Pulmonary artery endothelial cell (primary cell): ENCODE measurements at places on chromosomes 2 and 18.

DNA sequence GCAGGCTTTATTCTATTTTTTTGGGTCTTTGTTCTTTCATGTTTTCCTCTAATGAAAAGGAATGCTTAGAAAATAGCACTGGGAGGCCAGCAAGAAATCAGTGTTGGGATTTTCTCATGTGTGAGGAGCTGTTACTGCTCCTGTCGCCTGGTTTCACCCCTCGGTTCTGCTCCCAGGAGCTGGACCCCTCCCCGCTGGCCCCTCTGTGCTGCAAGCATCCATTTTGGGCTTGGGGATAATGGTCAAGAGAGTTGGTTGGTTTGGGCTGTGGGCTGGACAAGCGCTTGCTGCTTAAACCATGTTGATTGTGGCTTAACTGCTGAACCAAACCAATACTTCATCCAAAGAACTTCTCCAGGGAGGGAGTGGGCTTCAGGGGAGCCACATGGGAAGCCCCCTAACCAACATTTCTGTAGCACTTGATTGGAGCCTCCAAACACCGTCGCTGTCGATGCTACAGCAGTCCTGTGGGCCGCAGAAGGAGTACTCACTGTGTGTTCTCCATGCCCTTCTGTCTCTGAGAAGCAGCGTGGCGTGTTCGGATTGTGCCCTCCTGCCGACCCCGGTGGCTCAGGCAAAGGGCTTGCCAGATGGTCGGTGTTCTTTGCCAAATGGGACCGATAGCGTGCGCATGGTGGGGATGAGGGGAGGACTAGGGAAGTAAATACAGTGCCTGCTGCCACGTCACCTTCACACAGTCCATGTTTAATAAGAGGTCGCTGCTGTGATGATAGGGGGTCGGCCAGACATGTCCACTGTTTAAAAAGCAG, 40.0 kb downstream of the AGAP1 start:
- DNase-seq = no peak

DNA sequence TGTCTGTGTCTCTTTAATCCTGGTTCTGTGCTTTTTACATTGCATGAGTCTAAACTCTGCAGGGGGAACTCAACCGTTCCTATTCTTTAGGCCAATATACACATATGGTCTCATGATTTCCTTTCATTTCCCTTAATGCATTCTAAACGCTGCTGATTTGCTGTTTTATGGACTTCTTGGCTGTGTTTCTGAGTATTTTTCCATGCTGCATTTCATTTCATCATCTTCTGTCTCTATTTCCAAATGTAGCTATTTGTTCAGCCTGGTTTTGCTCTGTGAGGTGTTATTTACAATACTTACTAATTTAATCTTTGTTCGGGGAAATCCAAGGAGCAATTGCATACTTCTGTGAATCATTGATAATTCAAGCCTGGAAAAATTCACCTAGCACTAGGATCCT, 897.2 kb downstream of the TSN start:
- no peak for DNase-seq

DNA sequence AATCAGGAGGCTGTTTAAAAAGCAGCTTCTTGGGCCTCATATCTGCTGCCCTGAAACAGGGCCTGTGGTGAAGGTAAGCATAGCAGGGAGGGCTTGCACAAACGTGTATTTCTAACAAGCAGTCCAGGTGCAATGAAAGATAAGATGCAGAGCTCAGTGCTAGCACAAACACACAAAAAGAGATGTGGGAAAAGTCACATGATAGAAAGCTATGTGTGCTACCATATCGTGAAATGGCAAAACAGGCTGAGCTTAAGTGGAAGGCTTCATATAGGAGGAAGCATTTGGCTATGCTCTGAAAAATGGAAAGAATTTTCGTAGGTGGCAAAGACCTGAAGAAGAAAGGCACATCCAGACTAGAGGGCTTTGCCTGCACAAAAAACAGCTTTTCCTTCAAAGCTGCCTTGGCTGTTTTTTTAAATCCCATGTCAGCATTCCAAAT, 10.2 kb downstream of the RSAD2 start:
- no peak for DNase-seq

DNA sequence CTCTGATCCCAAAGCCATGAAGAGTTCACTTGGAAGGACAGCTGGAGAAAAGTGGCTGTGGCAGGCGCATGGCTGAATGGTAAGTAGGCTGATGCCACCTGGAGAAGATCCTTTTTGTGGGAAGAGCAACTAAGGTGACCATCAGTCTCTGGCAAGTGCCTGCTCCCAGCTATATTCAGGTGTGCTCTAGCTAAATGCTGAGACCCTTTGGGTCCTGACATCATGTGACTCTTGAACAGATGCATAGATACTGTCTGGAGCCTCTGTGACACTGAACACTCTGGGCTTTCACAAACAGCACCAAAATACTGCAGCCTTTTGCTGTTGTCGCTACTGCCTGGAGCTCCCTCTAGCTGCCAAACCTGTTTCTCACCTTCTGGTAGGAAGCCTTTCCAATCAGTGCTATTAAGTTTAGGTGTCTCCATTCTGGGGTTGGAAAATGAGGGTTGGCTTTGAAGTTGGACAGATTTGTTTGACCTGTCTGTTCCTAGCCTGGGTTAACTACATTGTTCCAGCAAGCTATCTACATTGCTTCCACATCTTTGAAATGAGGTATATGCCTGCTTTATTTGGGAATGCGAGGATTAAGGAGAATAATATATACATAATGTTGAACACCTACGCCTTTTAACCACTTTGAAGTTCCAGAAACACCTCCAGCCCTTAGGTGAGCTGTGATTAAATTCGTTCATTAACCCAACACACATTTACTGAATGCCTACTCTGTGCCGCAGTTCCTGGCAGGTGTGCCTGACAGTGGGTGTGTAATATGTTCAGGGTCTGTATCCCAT, 3.1 kb downstream of the EGR4 start:
- no peak for DNase-seq

DNA sequence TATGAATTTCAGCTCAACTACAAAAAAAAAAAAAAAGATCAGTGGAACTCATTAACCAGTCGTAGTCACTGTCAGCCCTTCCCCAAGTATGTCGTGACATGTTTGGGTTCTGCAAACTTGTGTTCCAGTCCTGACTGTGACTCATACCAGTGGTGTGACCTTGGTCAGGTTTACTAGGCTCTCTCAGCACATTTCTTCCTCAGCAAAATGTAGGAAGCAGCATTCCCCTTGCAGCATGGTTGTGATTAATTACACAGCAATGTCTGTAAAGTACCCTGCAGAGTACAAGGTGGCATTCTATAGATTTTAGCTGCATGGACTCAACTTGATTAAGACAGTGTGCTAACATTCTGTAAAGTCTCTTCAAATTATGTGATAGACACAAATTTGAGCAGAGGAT, 156.9 kb downstream of the LAMA1 start:
- no peak for DNase-seq

DNA sequence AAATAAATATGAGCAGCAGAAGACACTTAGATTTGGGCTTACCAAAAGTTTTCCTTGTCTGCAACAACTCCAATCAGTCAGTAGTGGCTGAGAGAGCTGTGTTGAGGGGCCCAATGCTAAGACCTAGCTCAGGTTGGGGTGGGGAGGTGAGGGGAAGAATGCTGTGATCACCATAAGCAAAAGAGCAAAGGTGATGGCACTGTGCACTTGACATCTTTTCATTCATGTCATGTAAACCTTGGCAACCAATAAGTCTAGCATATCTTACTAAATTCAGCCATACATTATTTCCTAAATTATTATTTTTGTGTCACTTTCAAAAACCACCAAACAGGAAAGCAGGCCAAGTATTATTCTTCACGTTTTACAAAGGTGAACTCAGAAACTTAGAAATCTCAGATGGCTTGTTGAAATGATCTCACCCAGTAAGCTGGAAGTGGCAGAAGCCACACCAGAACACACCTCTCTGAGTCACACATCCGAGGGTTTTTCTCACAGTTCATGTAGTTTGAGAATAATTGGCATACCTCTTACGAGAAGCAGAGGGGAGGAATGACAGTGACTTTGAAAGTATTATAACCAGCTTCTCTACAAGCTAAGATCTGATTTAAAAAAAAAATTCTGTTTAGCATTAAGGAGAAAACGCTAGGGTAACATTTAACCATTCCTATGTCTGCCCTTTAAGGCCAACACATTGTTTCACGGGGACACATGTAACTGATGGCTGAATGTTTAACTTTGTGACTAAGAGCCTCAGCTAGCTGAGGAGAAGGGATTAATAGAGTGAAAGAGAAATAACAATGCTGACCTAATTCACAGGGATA, 43.3 kb upstream of the SETBP1 start:
- DNase-seq = no peak

DNA sequence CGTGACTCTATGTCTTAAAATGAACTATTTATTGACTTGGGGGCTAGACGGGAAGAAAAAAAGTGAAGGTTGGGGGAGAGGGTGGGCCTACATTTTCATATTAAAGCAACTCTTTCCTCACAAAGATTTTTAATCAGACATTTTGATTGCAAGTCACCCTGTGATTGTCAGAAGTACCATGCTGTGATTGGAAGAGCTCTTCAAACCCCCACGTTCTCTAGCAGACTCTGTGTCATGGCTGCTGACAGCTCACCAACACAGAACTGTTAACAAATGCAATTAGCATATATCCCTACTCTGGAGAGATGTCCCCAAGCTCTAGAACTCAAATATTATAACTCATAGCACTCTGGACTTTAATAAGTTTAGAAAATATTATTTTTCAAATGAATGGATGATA, 428.4 kb upstream of the DCC start:
- no peak for DNase-seq

DNA sequence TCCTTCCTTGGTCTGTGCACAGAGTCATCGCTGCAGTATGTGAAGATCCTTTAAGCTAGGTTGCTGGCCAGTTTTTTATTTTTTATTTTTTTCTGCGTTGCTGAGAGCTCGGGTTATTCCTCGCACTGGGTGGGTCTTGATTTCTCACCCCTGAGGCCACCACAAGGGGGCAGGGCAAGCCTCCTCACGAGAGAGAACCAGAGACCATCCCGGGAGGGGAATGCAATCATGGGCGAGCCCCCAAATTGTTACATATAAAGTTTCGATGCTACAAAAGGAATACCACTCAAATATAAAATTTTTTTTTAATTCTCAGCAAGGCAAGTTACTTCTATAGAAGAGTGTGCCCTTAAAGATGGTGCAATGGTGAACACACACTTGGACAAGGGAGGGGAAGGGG, 24.9 kb downstream of the HTR2B start:
- no peak for DNase-seq

GRCh38 chr2:168355121-168355520, 101.0 kb upstream of the CERS6 start:
- no peak for DNase-seq

DNA sequence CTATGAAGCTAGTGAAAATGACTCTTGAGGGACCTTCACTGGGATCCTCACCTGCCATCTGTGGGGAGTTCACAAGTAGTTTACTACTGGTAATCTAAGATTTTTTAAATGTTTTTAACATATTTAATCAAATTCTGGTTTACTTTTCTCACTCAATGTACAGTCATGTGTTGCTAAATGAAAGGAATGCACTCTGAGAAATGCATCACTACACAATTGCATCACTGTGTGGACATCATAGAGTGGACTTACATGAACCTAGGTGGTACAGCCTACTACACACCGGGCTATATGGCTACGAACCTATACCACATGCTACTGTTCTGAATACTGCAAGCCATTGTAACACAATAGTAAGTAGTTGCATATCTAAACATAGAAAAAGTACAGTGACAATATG, 528.0 kb downstream of the BCL11A start:
- DNase-seq = no peak

GRCh38 chr2:227719641-227720040, 1.8 kb upstream of the SLC19A3 start:
- DNase-seq = no peak

DNA sequence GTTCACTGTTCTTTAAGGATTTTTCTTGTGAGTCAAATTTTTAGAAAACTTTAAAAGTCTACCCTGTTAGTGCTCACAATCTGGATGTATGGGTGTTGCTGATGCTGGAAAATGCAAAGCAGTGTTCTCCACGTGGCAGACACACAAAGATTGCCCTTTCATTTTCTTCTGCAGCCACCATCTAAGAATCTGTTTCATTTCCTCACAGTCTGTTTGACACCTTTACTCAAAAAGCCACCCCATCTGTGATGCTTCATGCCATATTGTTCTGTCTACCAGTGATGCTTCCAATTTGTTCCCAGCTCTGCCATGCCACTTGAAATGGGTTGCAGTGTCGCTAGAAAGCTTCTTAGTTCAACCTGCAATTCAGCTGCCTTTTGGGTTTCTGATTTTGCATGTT, 464.2 kb upstream of the UBE2E3 start:
- DNase-seq = no peak

DNA sequence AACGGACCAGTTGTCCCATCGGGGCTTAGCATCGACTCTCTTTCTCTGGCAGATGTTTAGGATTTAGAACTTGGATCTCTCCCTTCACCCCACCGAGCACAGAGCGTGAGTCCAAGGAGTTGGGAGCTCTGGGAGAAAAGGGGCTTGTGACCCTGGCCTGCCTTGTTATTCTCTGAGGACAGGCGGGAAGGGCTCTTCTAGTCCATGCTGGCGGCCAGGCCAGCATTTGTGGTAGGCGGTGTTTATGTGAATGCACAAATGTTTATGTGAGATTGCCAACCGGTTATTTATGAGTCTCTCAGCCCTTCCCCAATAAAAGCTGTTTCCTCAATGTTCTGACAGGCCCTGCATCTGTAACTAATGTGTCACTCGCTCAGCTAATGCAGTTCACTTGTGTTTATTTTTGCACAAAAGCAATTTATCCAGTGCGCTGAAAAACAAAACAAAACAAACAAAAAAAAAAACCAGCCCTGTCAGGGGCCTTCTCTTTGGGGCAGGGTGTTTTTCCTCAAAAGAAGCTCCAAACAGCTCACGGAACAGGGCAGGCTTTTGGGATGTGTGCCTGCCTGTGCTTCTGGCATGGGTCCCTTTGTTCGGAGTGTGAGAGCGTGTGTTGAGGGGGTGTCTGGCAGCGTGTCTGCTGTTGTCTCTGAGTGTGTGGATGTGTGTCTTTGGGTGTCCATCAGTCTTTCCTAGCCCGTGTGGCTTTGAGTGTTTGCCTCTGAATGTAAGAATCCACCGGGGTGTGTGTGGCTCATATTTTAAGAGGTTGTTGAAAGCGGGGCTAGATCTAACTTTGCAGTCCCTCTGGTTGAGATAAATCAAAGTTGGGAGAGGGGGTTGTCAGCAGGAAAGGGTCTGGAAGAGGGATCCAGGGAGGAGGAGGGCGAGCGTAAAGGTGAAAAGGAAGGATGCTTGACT, 52.8 kb upstream of the HAAO start:
- DNase-seq = no peak

DNA sequence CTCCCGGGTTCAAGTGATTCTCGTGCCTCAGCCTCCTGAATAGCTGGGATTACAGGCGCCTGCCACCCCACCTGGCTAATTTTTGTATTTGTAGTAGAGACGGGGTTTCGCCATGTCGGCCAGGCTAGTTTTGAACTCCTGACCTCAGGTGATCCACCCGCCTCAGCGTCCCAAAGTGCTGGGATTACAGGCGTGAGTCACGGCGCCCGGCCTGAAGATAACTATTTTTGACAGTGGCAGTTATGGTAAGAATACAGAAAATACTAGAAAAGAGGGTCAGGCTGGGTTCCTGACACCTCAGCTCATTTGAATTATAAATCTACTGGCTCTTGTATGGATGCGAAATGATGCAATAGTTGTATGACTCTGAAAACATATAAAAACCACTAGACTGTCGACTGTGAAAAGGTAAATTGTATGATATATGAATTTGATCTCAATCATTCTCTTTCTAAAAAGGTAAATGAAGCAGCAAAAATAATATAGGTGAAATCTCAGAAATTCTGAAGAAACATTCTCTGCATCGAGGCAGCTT, 11.1 kb upstream of the DGKD start:
- no peak for DNase-seq

- DNase-seq = peak; percentile 62
Observed at GRCh38 chr2:209525834-209526281, 102.0 kb downstream of the MAP2 start.
